ENCODE measurements at places on chromosomes 12 and 14.
A peak's percentile ranks its signal among the peaks of the same experiment; 100 is the strongest.

- peak; percentile 74 for DNase-seq
These were observed at the start of gene BAZ1A for GRCh38 chr14:34875031-34875922. Gene BAZ1A (minus strand): TSS chr14:34875360. CDS start chr14:34874604, 756 bp downstream.

DNA sequence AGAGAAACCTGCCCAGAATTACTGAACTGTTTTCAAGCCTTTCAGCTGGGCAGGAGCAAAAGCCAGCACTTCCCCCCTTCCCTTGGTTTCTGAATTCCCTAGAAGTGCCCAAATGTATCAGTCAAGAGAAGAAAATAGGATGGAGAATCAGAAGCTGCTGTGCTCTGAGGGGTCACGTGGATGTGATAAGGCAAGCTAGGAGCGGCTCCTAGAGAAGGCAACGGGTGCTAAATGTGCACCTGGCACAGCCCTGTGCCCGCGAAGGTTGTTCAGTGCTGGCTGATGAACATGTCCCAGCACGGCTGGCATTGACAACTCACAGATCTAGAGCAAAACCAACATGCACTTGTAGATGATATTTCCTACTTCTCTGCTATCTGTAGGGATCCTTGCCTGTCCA, 8.3 kb downstream of the EMG1 start:
- DNase-seq, result no peak

- DNase-seq, result no peak
These were observed 152.2 kb downstream of the SLC15A4 start for GRCh38 chr12:128671528-128672042.

DNA sequence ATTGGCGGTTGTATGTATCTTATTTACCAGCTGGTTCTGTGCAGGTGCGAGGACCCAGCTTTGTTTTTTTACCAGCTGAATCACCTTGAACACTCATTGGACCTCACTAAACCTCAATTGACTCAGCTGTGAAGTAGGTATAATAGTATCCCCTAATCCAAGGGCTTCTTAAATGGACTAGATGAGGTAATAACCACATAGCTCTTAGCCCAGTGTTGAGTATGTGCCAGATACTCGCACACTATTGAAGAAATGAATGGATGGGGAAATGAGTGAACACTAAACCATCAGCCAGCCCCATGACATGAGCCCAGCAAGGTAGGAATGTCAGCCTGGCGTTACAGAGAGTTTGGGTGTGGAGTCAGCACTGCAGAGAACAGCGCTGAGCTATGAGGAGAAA, 79.7 kb downstream of the RIMBP2 start:
- DNase-seq, result no peak

GRCh38 chr12:2457933-2458414, 336.8 kb upstream of the FKBP4 start:
- DNase-seq, result no peak

GRCh38 chr12:131852551-131853299, 24.5 kb downstream of the MMP17 start:
- no peak for DNase-seq

DNA sequence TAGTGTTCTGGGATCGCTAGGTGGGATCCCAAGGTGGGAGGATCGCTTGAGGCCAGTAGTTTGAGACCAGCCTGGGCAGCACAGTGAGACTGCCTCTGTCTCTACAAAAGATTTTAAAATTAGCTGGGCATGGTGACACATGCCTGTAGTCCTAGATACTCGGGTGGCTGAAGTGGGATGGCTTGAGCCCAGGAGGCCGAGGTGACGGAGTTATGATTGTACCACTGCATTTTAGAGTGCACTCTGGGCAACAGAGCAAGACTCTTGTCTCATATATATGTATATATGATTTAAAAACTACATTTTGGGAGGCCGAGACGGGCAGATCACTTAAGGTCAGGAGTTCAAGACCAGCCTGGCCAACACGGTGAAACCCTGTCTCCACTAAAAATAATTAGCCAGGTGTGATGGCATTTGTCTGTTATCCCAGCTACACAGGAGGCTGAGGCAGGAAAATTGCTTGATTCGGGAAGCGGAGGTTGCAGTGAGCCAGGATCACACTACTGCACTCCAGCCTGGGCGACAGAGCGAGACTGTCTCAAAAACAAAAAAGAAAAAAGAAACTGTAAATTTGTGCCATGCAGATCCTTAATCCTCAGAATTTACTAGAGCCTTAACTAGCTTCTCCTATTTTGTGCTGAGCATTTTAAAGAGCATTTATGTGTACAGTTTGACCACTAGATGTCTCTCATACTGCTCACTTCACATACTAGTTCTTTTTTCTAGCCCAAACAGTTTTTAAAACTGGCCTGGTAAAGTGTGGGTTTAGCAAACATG, 114.8 kb downstream of the MON2 start:
- DNase-seq, result no peak

Measured in NCI-H1048 (cell line).